ENCODE measurements at places on chromosomes 2 and 18.
A peak's percentile ranks its signal among the peaks of the same experiment; 100 is the strongest.

GRCh38 chr2:58035352-58035751 lies 11.3 kb upstream of the VRK2 start:
- DNase-seq = no peak

DNA sequence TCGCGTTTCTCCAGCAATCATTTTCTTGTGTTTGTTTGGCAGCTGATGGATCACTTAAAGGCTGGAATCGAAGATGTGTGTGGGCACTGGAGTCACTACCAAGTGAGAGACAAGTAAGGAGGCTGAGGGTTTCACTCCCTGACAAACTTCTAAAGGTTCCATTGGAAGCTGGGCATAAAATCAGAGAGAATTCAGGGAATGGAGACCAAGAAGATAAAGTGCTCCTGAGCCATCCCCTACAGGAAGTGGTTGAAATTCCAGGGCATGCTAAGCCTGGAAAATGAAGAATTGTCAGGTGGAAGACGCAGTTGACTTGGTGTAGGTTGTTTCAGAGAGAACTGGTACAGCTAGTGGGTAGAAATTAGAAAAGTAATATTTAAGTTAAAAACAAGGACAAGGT lies 39.1 kb downstream of the SLC9A4 start:
- no peak for DNase-seq

- no peak for DNase-seq
These were observed 28.6 kb downstream of the SIGLEC15 start for GRCh38 chr18:45854036-45854586.

GRCh38 chr2:99422599-99422998 lies 67.2 kb downstream of the REV1 start:
- DNase-seq = no peak

DNA sequence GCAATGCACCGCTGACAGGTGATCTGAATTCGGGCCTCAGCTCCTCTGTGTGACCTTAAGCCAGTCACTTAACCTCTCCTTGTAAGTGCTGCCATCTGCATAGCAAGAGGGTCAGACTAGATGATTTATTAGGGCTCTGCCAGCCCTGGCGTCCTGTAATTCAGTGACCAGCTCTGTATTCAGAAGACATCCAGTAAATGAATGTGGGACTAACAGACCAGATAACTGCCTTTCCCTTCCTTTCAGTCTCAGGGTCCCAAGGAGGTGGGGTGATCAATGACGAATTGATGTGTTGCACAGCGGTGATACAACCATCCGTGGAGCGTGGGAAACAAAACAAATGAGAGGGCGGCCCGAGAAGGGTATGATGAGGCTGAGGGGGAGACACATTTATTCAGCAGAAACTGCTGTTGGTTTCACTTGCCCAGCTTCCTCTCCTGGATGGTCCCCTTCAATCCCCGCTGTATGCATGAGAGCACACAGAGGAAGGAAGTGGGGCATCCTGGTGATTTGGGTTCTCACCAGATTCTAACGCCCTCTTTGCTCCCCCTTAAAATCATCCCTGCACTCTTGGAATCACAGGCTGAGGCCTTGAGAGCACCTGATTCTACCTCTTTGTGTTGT lies 92.8 kb downstream of the VIT start:
- no peak for DNase-seq

- no peak for DNase-seq
These were observed 119.4 kb downstream of the TMEM18 start for GRCh38 chr2:557635-558301.

DNA sequence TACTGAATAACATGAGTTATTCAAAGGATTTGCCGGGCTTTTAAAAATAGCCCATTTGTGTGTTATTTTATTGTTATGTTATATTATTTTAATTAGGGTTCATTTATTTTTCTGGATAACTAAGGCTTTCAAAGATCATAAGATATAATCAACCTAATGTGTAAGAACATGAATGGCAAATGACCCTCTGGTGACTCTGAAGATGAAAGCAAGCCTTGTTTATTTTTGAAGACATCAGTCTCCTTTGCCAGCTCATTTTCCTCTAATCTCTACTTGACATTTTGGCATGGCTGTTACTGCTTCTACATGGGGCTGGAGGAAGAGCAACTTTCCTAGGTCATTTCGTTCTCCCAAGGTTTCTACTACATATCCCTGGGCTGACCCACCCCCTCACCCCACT lies 10.6 kb downstream of the FAP start:
- DNase-seq = no peak

GRCh38 chr2:143336719-143337210 lies 207.5 kb downstream of the ARHGAP15 start:
- DNase-seq = no peak

- DNase-seq = no peak
These were observed 263.6 kb downstream of the ZNF516 start for GRCh38 chr18:76231402-76231801.

GRCh38 chr2:128752691-128753263 lies 434.1 kb upstream of the HS6ST1 start:
- DNase-seq = no peak

DNA sequence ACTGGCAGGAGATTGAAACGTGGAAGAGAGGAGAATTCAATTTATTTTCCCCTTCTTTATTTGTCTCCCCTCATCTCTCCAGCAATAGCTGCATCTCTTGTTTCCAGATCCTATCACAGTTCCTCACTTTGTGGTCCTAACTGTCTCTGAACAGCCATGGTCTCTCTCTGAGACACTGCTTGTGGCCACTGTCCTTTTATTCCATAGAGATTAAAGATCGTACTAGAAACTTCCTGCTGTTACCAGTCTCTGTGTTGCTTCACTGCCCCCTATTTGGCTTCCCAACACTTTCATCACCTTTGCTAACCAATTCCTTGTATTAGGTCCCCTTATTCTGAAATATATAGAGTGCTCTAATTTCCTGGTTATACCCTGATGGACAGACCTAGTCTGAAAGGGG lies 48.9 kb upstream of the CAVIN2 start:
- no peak for DNase-seq

- DNase-seq = no peak
These were observed 61.0 kb downstream of the MAP3K20 start for GRCh38 chr2:173136599-173136998.

DNA sequence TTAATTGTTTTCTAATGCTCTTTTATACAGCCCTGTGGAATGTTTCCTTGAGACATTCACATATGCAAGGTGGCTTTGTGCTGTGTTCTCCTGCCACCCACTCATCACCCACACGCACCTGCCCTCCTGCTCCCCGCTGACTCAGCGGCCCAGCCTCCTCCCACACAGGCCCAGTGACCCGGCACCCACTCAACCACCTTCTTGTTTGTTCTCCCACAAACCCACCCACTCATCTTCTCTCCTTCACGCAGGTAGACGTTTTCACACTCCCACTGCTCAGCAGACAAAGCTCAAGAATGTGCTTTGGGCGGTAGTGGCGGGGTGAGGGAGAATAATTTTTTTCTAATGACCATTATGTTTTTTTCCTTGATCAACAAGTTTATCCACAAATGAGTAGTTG lies 28.6 kb upstream of the NEMP2 start:
- DNase-seq = peak; percentile 10

- DNase-seq = no peak
These were observed 1.7 kb downstream of the SH3RF3 start for GRCh38 chr2:109130723-109130995.

DNA sequence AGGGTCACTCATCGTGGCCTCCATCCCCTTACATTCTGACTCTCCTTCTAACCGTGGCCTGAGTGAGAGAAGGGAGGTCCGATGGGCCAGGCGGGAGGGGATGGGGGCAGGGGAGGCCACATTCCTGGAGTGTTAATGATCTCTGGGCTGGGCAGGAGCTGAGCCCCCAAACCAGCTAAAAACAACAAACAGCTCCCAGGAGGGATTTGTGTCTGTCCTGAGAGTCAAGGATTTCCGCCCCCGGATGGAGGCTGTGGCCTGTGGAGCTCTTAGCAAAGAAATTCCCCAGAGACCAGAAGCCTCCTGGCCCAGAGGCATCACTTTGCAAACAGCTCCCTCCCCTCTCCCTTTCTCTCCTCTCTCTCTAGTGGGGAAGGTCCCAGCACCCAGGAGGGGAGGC lies 23.5 kb downstream of the EMX1 start:
- no peak for DNase-seq

GRCh38 chr2:44745922-44746766 lies 195.4 kb upstream of the SIX3 start:
- DNase-seq = no peak

- DNase-seq = no peak
These were observed 175.6 kb downstream of the LAMA1 start for GRCh38 chr18:6941996-6942395.

DNA sequence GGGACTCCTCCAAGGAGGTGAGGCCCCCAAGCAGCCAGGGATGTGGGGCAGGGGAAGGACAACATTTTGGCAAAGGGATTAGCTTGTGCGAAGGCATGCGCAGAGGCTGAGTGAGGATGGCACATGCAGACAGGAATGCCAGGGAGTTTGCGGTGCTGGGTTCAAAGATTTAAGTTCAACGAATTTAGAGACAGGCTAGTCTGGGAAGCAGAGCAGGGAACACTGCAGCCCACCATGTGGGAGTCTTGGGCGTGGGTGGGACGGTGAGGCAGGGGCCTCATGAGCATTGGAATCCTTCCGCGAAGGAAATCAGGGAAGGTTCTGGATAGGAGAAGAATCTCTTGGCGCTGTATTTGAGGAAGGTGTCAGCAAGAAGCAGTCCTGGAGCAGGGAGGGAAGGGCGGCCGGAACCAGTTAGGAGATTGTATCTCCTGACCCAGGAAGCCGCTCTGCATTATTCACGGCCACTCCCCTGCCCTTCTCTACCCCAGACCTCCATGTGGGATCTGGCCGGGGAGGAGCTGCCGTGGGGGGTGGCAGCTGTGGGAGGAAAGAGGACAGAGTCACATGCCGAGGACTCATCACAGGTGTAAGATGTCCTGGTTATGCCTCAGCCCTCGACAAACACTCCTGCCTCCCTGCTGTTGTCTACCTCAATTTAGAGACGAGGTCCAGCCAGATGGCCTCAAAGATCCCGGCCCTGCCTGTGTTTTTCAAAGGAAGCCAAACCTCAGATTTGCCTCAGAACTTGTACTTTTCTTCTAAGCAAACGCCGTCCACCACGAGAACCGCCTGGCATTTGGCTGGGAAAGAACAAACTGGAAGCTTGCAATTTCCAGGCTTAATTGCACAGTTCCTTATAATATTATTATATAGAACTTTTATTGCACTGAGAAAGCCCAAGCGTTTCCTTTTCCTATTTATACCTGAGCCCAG lies 123.7 kb upstream of the SMAD2 start:
- DNase-seq = no peak

DNA sequence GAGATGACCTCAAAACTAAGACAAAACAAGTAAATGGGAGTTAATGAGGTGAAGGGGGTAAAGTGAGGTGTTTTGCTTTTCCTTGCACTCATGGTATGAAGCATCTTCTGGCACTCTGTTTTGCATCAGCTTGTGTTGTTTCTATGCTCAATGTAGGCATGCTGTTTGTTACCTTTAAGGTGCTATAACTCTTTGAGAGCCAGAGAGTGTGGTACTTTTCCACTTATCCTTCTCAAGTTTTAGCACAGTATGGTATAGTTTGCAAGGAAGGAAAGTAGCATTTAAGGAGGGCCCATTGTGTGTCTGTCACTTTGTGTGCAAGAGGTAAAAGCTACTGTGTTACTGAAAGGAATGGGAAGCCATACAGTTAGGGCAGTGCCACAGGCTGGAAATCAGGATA lies 17.5 kb upstream of the CXCR4 start:
- DNase-seq = no peak

DNA sequence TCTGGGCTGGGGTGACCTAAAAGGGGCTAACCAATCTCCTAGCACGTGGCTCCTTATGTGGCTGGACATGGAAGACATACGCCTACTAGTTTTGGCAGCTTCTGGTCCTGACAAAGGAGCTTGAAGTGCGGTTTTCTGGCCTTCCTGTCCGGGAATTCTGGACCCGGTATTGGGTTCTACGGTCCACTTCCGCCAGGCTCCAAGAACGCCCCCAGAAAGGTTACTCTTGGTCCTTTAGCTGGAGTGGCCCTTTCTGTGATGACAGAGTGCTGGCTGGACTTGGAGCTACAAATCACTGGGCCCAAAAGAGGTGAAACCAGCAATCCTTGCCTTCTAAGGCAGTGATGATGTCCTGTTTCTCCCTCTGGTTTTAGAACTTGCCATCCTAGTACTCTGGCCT lies 164.2 kb upstream of the EPAS1 start:
- no peak for DNase-seq

DNA sequence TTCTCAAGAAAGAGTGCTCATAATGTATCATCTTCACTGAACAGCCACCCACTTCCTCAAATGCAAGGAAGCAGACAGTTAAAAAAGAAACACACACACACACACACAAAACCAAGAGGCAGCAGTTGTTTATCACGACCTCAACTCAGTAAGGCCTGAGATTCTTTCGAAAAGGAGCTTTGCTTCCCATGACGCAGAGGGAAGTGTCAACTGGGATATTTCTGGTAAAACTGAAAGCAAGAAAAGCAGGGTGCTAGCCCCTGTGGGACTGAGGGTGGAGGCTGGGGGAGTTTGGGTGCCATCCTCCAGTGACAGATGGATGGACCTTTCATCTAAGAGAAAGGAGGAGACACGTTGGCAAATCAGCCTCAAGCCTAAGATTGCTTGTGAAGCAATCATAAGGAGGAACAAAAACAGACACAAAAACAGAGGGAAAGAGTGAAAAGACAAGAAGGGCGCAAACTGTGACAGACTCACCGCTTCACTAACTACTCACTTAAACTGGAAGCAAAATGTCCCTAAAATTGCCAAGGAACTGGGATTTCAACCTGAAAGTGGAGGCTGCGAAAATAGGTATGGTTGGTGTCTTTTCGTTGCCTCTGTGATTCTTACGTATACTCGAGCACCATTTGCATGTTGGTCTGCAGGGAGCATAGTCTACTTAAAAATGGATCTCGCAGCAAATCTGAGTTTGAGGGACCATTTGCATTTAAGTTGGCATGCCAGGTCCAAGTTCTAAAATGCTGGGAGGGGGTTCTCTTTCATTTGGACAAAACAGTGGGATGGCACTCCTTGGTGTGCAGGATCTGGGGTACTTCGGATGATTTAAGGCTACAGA lies at the start of gene ARHGAP25:
Gene ARHGAP25 (plus strand): TSS at position 124 of the 838 bp plus-strand sequence. CDS start 389 bp downstream, at position 513.
- peak; percentile 40 for DNase-seq

- DNase-seq = no peak
These were observed 17.6 kb downstream of the CDC42EP3 start for GRCh38 chr2:37653805-37654378.

DNA sequence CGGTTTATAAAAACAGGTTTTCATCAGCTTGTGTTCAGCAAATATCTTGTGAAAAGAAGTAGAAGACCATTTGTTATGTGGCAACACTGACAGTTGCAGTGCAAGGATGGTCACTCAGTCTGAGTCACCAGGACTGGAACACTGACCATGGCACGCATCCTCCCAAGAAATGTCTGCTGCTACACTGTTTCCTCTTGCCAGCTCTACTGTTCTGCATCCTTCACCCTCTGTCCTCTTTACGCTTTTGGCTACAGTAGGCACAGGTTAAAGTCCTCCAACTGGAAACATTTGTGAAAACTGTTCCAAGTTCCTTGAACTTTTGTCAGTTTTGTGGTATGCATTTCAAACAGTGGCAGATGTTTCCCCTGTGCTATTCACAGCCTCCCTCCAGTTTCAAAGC lies 39.4 kb downstream of the OSR1 start:
- no peak for DNase-seq

All from stimulated activated CD4-positive, alpha-beta T cell treated with anti-CD3 and anti-CD28 coated beads, Interleukin-15, amount 100 ng/mL, for 48 hours (primary cell).